Midbrain (tissue), 1 donor: ENCODE measurements at places on chromosomes 4 and X.

DNA sequence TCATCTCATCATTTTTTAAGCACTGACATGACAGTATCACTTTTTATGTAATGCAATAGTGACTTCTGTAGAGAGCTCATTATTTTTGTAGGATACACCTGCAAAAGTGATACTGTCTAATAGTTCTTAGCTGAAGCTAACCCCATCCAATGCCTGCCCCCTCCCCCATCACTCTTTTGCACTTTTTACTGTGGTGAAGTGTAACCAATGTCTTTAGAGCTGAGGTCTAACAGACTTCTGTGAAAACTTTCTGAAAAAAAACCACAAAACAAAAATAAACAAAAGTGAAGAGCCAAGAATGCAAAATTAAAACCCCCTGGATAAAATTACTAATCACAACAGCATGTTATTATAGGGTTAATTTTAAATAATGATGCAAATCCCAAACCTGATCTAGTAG, 301.1 kb downstream of the ANK2 start:
- DNase-seq = no peak

DNA sequence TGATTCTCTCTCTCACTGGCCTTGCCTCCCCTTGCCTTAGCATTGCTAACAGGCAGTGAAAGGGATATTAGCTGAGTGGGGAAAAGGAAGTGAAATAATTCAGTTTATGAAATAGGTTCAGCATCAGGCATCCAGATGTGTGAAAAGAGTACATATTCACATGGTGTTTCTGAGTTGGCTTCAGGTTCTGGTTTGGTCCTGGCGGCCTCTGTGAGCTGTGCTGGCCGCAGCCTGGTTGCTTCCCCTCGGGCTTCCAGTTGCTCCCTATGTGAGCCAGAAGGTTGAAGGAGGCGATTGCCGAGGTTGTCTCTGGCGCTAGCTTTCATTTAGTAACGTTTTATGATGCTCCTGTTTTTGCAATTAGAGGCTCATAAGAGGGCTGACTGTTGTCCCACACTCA, 99.1 kb upstream of the TLR2 start:
- no peak for DNase-seq

DNA sequence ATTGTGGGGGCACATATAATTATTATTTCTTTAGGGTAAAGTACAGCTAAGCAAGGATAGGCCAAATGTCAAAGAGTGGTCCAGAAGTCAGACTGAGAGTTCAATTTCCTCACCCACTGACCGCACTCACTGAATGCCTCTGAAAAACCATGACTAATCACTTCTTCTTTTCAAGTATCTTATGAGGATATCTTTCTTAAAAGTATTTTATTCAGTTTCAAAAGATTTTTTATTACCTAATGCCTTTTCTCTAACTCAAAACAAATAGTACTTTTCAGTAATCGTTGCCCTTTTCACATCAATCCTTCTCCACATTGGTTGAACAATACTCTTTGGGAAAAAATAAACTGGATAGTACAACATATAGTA, 61.7 kb upstream of the CAMK2D start:
- DNase-seq = no peak

DNA sequence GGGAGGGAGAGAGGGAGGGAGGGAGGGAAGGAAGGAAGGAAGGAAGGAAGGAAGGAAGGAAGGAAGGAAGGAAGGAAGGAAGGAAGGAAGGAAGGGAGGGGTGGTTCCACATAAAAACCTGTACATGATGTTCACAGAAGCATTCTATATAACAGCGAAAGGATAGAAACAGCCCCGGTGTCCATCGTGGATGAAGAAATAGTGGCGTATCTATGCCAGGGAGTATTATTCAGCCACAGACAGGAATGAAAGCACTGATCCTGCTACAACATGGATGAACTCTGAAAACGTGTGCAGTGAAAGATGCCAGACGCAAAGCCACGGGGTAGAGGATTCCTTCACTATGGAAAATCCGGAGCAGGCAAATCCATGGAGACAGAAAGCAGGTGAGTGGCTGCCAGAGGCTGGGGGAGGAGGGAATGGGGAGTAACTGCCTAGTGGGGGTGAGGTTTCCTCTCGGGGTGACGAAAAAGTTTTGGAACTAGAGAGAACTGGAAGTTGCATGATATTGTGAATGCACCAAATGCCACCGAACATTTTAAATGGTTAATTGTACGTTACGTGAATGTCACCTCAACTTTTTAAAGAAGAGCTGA, 92.2 kb downstream of the ABLIM2 start:
- no peak for DNase-seq

GRCh38 chrX:134482371-134482770, 22.4 kb downstream of the HPRT1 start:
- DNase-seq = no peak

- no peak for DNase-seq
These were observed 68.8 kb downstream of the ARFIP1 start for GRCh38 chr4:152848508-152848907.
